Smooth muscle cell of bladder (primary cell): ENCODE measurements at places on chromosomes 6 and 20. TPM values are rescaled to one million over a fixed set of nuclear protein-coding genes. Genes with fewer than 3 reads are reported as not detected.

The C6orf15 gene
- not detected in 2 replicates for total RNA-seq

The SESN1 gene
- total RNA-seq = 23.9 and 29.6 TPM in 2 replicates

The KHDC1 gene
- total RNA-seq = 2.6 and 4.4 TPM in 2 replicates

The TCP11 gene
- 0.14 TPM in 1 of 2 replicates, not detected in the other for total RNA-seq

The PPP1R3G gene
- total RNA-seq = 1.4 and 2.8 TPM in 2 replicates

The LPA gene
- total RNA-seq = not detected in 2 replicates
